ENCODE measurements at places on chromosomes 3 and 15.

DNA sequence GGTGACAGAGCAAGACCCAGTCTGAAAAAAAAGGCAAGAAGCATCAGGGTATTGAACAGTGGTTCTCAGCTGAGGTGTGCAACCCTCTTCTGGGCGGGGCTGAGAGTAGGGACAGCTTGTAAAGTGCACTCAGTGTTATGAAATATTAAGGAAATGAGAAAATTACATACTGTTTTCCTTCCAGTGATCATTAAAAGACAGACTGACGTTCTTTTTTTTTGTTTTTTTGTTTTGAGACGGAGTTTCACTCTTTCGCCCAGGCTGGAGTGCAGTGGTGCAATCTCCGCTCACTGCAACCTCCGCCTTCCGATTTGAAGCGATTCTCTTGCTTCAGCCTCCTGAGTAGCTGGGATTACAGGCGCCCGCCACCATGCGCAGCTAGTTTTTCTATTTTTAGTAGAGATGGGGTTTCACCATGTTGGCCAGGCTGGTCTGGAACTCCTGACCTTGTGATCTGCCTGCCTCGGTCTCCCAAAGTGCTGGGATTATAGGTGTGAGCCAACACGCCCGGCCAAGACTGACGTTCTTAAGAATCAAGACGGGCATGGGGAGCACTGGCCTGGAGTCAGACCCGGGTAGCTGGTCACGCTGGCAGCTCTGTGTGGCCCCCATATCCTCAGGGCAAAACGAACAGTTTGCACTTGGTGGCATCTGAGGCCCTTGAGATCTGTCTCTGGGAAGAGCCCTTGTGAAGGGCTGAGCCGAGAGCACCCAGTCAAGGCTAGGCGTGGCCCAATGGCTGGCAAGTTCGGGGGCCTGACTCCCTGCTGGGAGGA, 11.4 kb downstream of the MAN2A2 start:
- no peak for DNase-seq

GRCh38 chr3:37291275-37291700, 116.9 kb upstream of the LRRFIP2 start:
- no peak for DNase-seq

- DNase-seq: no peak
Observed at GRCh38 chr15:34606545-34606944, 23.1 kb upstream of the GOLGA8B start.

GRCh38 chr3:47347217-47347801, 33.5 kb upstream of the PTPN23 start:
- DNase-seq: no peak

DNA sequence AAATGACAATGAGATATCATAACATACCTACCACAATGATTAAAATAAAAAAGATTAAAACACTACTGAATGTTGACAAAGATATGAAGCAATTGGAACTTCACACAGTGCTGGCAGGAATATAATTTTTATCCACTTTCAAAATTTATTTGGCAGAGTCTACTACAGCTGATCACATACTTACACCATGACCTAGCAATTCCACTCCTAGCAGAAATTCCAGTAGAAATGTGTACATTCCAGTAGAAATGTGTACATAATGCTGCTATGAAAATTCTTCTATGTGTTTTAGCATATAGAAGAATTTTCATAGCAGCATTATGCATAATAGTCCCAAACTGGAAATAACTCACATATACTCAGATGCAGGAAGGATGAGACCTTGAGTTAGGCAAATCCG, 43.5 kb downstream of the IFT57 start:
- DNase-seq: no peak

DNA sequence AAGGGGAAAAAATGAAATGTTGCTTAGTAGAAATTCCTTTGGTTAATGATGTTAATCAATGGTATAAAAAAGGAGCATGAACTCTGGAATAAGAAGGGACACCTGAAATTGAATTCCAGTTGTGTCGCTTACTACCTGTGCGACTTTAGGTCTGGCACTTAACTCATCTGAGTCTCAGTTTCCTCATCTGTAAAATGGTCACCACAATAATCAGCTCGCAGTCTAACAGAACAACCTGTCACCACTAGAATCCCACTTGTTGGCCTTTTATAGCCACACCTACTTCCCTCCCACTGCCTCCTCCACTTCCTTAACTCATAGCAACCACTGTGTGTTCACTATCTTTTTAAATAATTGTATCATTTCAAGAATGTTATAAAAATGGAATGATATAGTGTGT, 2.5 kb downstream of the PLAAT1 start:
- no peak for DNase-seq
